ENCODE measurements at places on chromosomes 4 and X.

- DNase-seq, result no peak
These were observed 235.1 kb downstream of the PPARGC1A start for GRCh38 chr4:23654791-23655190.

- DNase-seq, result no peak
These were observed 166.1 kb downstream of the TENM3 start for GRCh38 chr4:182409271-182409670.

DNA sequence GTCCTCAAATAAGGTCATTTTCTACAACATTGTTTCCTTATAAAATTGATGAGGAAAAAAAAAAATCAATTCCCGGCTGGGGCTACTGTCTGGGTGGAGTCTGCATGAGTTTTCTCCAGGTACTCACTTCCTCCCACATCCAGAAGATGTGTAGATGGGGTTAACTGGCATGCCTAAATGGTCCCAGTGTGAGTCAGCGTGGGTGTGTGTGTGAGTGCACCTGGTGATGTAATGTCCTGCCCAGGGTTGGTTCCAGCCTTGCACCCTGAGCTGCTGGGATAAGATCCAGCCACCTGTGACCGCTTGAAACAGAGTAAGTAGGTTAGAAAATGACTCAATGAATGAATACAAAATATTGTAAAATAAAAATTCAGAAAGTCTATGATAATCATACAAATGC, 11.1 kb downstream of the USP26 start:
- DNase-seq, result peak; percentile 9

- peak; percentile 17 for DNase-seq
These were observed 63.2 kb downstream of the CD40LG start for GRCh38 chrX:136711147-136711546.

- no peak for DNase-seq
These were observed 590 bp upstream of the NAF1 start for GRCh38 chr4:163167333-163167626.

DNA sequence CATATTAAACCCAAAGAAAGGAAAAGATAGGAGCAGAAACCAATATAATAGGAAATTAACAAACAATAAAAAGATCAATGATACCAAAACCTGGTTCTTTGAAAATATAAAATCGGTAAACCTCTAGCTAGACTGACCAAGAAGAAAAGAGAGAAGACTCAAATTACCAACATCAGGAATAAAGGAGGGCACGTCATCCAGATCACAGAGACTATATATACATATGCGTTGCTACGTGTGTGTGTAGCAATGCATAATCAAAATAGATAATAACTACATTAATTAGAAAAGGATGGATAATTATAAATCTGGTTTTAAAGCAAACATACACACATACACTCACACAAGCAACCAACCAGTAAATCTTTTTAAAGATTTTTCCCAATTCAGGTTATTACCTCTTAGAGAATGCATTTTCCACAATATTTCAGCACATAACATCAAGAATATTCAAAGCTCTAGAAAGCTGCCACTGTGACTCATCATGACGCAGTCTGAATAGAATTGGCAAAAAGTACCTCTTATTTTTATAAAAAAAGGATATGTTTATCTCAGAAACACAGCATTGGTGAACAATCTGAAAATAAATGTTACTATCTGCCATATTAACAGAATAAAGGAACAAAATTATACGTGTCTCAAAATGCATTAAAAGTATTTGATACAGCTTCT, 41.4 kb upstream of the USP9X start:
- no peak for DNase-seq

DNA sequence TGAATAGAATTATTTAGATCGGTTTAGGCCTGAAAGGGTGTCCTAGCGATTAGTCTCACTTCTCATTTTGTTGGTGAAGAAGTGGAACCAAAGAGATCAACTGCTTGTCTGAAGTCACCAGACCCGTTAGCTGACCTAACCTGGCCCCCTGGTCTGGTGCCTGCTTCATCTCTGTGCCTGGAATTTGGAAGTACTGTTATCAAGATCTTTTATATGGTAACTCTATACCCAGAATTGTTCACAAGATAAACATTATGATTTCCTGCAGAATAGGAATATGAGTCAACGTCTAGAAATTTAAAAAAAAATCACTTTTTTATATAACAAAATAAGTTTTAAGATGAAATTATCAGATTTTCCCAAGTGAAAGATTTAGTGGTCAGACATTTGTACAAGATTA, 37.2 kb downstream of the LRP2BP start:
- DNase-seq, result peak; percentile 68

GRCh38 chr4:20037745-20038144, 214.0 kb upstream of the SLIT2 start:
- DNase-seq, result no peak

DNA sequence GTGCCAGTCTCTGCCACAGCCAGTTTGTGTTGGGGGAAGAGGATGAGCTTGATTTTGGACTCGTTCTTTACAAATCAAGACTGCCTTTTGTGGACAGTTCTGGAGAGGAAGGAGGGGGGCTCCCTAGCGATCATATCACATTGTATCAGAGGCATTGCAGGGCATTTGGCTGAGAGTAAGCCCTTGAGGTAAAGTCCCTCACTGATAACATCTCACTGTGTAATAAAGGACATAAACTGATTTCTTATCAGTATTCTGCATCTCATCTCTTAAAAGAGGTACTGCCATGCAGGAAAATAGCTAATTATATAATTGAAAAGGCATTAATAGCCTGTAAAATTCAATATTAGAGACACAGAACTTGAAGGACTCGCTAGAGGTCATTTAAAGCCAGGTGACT, 6.1 kb upstream of the IGFBP7 start:
- DNase-seq, result no peak

GRCh38 chrX:19195243-19195610, 73.0 kb upstream of the ADGRG2 start:
- DNase-seq, result no peak
